ENCODE measurements at places on chromosomes 6 and 20. TPM values are rescaled to one million over a fixed set of nuclear protein-coding genes. Genes with fewer than 3 reads are reported as not detected.

NRSN1 gene
- 0.12 TPM for total RNA-seq

RNF114 gene
- 41.8 TPM for total RNA-seq

KCNK5 gene
- total RNA-seq: 18.2 TPM

PPIL6 gene
- total RNA-seq: 2.3 TPM

RRAGD gene
- 7.6 TPM for total RNA-seq

PRSS35 gene
- 0.44 TPM for total RNA-seq

CRIP3 gene
- 3.1 TPM for total RNA-seq

LST1 gene
- 12.9 TPM for total RNA-seq

NEDD9 gene
- total RNA-seq: 8.7 TPM

EYA4 gene
- 0.35 TPM for total RNA-seq

ANKRD66 gene
- total RNA-seq: not detected

PTPRT gene
- 0.69 TPM for total RNA-seq

ZC3H12D gene
- total RNA-seq: 0.64 TPM

NUP153 gene
- 10.0 TPM for total RNA-seq

IL17A gene
- total RNA-seq: not detected

DACT2 gene
- 2.5 TPM for total RNA-seq

ATP9A gene
- 21.6 TPM for total RNA-seq

TPD52L1 gene
- 26.8 TPM for total RNA-seq

OR2J2 gene
- total RNA-seq: not detected

PRICKLE4 gene
- total RNA-seq: 5.7 TPM

E2F1 gene
- 0.47 TPM for total RNA-seq

SEC63 gene
- 98.5 TPM for total RNA-seq

NOX3 gene
- total RNA-seq: not detected

LY86 gene
- 2.0 TPM for total RNA-seq

RAB32 gene
- total RNA-seq: 3.6 TPM

OLIG3 gene
- not detected for total RNA-seq

CDC25B gene
- 3.7 TPM for total RNA-seq

ADGB gene
- not detected for total RNA-seq

KCNK15 gene
- 0.75 TPM for total RNA-seq

SLC17A3 gene
- total RNA-seq: not detected

NKX2-2 gene
- 3.5 TPM for total RNA-seq

WASF1 gene
- total RNA-seq: 5.7 TPM

PSMB8 gene
- 31.7 TPM for total RNA-seq

NRN1 gene
- total RNA-seq: 0.83 TPM

VPS52 gene
- 23.2 TPM for total RNA-seq

NOTCH4 gene
- 3.1 TPM for total RNA-seq

CNR1 gene
- total RNA-seq: 0.59 TPM

XRN2 gene
- 32.7 TPM for total RNA-seq
